CD4-positive, alpha-beta T cell treated with Interleukin-4 for 1 hour (primary cell): ENCODE measurements at places on chromosomes 2 and 18.
A peak's percentile ranks its signal among the peaks of the same experiment; 100 is the strongest.

- no peak for DNase-seq
Observed at GRCh38 chr2:75491129-75491753, 69.5 kb downstream of the EVA1A start.

DNA sequence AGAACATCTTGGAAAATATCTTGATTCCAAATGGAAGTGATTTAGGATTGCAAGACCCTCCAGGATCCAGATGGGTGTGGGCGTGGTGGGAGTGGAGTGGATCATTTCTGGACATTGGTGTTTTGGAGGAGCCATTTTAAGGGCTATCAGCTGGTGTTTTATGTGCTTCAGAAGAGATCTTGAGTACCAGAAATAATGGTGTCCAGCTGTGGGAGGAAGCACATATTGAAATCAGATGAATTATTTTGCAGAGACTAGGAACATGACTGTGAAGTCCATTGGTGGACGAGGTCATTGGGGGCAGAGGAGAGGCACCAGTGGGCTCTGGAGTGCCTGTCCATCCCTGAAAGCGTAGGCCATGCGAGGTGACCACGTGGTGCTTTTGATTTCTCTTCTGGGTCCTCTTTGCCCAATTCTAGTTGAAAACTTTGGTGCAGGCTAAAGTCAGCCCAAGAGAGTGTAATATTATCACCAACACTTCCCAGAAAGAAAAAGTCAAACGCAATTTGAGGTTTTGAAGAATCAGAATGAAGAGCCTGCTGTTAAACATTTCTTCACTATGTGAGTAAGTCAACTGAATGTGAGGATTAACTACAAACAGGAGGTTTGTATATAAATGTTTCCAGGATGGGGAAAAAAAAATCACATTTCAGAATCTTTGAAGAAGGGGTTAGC, 31.6 kb downstream of the RNF144A start:
- no peak for DNase-seq

DNA sequence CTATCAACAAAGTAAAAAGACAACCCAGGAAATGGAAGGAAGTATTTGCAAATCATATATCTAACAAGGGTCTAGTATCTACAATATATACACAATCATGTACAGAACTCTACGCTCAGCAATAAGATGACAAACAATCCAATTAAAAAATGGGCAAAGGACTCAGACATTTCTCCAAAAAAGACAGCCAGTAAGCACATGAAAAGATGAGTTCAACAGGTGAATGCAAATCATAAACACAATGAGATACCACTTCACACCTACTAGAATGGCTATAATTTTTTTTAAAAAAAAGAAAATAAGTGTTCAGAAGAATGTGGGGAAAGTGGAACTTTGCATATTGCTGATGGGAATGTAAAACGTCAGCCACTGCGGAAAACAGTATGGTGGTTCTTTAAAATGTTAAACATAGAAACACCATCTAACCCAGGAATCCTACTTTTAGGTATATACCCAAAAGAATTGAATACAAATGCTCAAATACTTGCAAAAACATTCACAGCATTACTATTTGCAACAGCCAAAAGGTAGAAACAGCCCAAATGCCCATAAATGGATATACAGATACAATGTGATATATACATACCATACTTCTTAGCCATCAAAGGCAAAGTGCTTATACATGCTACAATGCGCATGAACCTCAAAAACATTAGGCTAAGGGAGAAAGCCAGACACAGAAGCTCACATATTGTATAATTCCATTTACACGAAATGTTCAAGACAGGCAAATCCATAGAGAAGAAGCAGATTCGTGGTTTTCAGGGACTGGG, 121.2 kb downstream of the CABYR start:
- DNase-seq = no peak

DNA sequence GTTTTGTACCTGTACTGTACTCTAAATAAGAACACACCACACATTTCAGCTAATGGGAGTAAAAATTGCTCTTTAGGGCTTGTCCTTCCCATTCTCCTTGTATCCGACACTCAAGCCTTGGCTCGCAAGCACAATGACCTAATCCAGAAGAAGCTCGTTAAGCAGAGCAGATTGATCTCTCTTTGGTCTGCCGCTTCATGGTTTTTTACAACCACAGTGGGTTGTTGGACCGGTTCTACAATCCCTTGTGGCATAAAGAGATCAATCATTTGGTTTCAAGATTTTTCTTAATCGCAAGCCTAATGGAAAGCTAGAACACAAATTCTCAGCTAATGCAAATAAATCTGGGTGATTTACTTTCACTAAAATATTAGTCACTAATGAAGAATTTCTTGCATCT, 662.1 kb downstream of the LRP1B start:
- DNase-seq = no peak

DNA sequence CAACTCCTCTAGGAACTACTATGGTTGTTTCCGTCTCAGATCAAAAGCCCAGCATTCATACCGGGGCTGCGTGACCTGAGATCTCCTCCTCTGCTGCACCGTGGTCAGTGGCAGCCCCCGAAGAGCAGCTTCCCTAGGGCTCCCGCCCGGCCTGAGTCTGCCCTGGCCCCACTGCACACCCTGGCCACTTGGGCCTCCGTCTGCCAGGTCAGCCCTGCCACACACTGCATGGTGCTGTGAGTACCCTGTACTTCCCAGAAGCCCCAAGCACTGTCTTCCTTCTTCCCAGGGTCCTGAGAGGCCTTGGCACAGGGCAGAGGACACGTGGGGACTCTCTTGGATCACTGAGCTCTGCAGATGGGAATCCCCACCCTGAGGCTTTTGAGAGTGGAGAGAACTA, 81.5 kb upstream of the GPC1 start:
- no peak for DNase-seq

GRCh38 chr2:202486351-202486750, 110.2 kb downstream of the BMPR2 start:
- DNase-seq = no peak

GRCh38 chr2:27829791-27830190, 58.3 kb downstream of the MRPL33 start:
- DNase-seq = no peak

GRCh38 chr2:238391042-238391689, 35.6 kb upstream of the ASB1 start:
- no peak for DNase-seq

GRCh38 chr2:143802871-143803650, 673.8 kb downstream of the ARHGAP15 start:
- peak; percentile 2 for DNase-seq

DNA sequence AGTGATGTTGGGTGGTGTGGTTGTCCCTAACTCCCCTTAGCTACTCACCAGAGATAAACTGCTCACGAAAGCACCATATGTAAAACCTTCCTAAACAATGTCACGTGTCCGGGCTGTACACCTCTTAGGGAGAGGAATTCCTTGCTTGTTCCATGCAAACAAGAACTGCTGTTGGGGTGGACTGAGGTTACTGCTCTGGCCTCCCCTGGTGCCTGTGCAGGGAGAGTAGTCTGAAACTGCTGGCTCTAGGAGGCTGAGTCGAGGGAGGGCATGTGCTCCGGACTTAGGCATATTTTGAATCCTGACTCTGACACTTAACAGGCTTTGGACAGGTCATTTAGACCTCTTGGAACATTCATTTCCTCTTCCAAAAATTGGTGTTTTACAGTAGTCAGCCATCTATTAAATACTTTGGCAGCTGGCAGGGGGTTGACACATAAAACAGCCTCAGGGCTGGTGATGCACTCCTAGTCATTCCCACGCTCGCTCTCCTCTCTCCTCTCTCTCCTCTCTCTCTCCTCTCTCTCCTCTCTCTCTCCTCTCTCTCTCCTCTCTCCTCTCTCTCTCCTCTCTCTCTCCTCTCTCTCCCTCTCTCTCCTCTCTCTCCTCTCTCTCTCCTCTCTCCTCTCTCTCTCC, 10.6 kb downstream of the THNSL2 start:
- no peak for DNase-seq

DNA sequence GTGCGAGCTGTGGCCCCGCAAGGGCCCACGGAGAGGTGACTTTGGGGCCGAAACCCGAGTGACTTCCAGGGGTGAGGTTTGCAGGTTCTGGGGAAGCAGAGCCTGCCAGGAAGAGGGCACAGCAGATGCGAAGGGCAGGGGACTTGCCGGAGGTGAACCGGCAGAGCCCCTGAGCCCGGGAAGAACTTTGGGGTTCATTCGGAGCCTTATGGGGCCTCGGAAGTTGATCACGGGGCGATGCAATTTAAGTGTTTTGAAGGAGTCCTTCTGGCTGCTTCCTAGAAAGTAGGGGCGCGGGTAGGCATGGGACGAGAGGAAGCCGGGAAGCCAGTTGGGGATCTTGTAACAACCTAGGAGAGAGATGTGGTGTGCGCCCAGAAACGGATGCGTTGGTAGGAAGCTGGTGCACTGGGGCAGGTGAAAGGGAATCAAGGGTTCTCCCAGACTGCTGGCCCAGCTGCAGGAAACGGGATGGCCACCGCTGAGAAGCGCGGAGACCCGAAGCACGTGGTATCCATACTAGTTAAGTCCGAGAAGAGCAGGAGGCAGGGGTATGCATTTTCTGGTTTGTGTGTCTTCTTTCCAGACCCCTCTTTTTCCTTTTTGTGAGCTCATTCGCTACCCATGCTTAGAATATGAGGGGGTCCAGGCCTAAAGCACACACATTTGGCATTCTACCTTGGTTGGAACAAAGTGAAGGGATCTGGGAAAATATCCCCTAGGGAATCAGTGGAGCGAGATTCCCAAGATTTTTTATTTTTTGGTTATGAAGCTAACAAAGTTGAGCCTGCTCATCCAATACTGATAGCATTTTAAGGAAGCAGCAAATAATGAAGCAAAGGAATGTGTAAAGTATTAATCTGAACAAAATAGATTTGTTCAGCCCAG, 758 bp downstream of the SCLY start:
- DNase-seq = peak; percentile 21

GRCh38 chr2:22497064-22497463, 887.9 kb upstream of the KLHL29 start:
- DNase-seq = no peak

- no peak for DNase-seq
Observed at GRCh38 chr18:78769502-78770105, 210.0 kb upstream of the SALL3 start.

- no peak for DNase-seq
Observed at GRCh38 chr2:126172631-126173184, 483.2 kb upstream of the GYPC start.

DNA sequence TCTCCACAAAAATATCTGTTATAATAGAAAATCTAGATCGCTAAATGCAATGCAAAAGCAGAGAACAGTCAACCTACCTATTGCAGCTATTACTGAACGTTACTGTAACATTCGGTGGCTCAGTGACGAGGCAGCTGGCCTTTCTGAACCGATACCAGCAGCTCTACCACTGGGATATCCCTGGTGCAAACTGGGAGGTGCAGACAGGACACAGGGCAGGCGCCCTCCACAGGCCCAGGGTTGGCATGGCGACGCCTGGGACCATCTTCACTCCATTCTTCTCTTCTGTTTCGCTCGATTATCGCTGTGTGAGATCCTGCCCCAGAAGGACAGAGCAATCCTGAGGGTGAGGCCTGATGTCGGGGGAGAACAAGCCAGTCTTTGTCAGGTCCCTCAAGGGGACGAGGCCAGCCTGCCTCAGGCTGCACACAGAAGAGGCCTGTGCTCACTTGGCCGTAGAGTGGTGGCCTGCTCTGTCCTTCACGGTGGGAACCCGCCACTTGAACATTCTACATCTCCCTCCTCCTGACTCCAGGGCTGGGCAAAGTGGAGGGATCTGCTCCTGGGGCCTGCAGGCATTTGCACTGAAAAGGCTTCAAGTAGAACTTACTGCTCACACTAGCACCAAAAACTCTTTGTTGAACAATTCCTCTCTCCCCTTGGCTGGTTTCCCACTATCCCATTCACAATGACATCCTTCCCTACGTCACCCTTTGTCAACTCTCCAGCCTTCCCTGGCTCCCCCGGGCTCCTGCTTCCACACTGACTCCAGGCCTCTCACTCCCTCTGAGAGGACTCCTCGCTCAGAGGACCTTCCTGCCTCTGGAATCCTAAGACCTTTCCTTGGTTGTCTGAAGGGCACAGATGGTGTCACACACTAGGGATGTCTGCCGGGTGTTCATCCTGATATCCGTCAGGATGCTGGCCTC, 49.7 kb downstream of the CYRIA start:
- DNase-seq = no peak

- no peak for DNase-seq
Observed at GRCh38 chr2:42048299-42049220, 739 bp downstream of the PKDCC start.

DNA sequence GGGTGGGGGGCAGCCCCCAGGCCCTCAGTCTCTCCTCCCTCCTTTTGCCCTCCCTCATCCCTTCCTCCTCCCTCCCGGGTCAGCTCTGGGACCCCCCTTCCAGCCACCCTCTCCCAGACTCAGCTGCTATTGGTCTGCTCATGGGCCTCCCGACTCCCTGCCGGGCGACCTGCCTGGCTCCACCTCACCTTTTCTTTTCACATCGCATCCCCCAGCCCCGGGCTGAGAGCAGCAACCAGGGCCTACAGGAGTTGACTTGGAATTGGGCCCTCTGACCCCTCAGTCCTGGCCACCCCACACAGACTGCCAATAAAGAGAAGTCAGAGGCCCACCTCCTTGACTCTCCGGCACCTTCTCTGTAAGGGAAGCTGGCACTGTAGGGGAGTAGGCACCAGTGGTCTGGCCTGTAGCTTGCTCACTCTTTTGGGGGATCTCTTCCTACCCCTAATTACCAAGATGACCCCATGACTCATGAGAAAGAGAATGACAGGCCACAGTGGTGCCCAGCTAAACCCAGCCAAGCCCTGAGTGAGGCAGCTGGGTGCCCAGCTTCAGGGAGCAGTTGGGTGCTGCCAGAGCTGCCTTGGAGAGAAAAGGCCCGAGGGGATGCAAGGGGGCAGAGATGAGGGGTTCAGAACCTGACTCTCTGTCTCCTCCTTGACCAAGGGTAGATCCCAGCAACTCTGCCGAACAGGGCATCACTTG, 2.0 kb upstream of the ECEL1 start:
- DNase-seq = no peak

GRCh38 chr2:58501371-58502160, 260.4 kb upstream of the FANCL start:
- DNase-seq = no peak

- no peak for DNase-seq
Observed at GRCh38 chr18:3256693-3257626, 5.0 kb upstream of the MYL12B start.

DNA sequence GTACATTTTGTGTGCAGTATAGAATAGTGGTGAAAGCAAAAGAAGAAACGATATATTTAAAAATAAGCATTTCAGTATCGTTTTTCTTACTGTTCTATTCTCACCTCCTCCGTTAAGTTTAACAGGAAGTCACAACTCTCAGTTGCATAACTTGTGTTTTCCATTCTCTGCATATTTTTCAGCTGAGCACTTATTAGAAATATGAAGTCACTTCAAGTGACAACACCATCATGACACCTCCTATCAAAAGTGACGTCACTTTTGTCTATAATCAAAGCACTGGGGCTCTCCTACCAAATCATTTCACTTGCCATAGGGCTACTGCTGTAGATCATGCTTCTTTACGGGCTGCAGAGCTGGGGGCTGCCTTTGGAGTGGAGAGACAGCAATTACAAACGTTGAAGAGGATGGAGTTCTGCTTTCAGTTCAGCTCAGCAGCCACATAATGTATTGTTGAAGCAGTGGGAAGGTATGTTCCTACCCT, 36.3 kb downstream of the STAT4 start:
- peak; percentile 67 for DNase-seq
